GM06990 (cell line): ENCODE measurements at places on chromosomes 7 and 10.

DNA sequence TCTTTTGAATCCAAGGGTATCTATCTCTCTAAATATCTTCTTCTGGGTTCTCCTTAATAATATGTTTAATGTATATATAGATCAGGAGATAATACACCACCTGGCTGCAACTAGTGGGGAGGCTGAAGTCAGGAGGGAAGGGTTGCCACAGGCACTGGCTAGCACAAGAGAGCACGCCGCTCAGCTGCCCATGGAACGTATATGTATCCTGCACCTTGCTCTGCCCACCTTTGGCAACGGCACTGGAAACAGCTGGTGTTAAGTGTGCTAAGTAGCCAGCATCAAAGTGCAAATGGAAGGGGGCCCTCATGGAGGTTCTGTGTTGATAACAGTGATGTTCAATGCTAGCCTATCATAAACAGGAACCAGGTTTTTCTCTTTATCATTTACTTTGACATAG, 49.8 kb upstream of the FAM133B start:
- DNase-seq: no peak

DNA sequence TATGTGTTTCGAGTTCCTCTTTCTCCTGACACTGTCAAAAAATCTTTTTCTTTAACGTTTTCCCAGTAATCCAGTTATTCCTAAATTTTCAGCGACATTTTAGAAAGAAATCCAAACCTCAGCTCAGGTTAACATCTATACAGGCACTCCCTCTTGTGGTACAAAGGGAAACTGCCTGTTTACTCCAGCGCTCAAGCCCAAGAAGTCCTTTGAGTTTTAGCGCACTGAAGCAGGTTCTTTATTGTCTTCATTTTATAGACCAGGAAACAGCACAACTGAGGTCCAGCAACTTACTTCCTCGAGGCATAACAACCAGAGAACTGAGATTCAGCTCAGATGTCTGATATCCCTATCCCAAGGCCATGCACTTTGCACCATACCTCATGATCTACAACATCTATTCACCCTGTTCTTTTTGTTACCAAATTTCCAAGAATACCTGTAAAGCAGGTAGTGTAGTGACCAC, 287.2 kb upstream of the MKLN1 start:
- no peak for DNase-seq

DNA sequence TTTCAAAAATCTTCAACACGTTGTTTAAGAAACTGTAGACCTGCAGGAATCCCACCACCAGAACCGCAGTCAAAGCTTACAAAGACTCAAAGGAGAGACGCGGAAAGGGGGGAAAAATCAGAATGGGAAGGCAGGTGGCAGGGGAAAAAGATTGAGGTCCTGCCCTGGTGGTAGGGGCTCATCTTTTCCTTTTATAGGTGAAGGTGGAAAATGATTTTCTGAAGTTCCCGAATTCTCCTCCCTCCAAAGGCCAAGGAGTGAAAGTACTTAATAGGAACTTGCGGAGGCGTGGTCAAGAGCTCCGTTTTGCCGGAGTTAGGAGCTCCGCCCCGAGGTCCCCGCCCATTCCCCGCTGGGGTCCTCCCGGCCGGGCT, 724 bp downstream of the BBIP1 start:
- peak; percentile 26 for DNase-seq

DNA sequence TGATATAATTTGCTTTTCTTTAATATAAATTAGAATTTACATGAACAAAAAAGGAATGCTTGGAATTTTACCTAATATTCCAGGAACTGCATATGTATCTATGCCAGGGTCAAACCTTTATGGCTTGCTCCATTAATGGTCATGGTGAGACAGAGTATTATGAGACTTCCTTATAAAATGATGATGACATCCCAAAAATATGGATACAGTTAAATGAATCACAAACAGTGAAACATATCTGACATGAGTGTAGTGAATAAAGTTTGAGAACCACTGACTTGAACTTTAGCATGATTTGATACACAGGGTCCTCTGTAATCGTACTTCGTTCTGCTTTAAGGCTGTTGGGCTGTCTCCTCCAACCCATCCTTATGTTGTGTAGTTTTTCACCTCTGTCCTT, 51.8 kb downstream of the MARCHF5 start:
- no peak for DNase-seq

GRCh38 chr10:47076949-47077361, 165.7 kb downstream of the PTPN20 start:
- DNase-seq: no peak

GRCh38 chr7:24406789-24407299, 122.9 kb downstream of the NPY start:
- no peak for DNase-seq

- peak; percentile 81 for DNase-seq
Observed at GRCh38 chr7:137981668-137982067, 20.2 kb downstream of the CREB3L2 start.

DNA sequence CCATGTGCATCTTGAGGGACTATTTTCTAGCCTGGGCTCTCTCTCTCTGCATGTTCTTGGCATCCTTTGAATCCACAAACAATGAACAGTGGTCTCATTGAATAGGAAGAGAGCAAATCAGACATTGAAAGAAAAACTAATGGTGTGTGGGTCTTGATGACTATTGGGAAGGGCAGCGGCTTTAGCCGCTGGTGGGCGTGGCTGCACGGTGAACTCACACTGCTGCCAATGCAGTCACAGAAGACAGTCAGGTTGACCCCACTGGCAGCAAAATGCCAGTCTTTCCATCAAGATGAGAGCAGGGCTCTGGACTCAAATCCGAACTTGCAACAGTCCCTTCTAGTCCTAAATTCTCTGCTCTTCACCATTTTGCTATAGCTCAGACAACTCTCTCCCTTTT, 91.0 kb downstream of the ADARB2 start:
- no peak for DNase-seq

DNA sequence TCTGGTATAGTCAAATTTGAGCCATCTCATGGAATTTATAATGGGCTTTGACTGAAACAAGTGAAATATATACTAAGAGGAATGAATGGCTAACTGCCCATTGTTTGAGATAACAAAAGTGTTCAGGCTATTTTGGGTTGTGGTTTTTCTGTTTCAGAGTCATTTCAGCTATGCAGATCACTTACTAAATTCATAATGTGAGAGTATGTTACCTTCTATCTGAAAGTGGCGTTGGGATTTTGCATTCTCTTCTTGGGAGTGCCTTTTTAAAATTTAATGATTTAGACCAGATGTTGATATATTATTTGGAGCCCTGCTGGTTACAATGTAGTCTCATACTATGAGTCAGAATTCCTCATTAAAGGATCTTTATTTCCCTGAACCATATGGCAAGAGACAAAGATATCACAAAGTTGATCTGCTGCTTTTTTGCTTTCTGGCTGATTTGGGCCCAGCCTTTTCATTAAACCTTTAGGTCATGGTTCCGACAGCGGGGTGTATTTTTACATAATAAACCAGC, 10.4 kb downstream of the VCL start:
- DNase-seq: peak; percentile 44

DNA sequence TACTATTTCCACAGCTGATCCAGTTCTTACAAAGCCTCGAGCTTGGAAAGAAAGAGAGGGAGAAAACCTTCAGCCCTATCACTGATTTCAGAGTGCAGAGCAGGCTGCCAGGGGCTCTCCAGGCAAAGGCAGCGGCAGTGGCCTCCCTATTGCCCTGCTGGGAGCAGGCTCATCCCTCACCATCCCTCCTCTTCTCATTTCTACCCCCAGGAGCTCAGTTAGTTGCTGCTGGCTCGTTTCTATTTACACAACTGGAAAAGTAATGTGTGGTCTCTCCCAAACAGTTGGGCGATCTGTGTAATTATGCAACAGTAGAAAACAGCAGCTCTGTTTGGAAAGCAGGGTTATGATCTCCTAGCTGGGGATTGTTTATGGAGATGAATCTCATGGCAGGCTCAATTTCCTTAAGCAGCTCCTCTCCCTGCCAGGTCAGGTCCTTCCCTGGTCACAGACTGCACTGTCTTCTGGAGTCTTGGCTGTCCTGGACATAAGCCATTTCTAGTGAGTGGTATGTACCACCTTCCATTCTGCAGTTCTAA, 28.7 kb upstream of the TNS3 start:
- DNase-seq: no peak

DNA sequence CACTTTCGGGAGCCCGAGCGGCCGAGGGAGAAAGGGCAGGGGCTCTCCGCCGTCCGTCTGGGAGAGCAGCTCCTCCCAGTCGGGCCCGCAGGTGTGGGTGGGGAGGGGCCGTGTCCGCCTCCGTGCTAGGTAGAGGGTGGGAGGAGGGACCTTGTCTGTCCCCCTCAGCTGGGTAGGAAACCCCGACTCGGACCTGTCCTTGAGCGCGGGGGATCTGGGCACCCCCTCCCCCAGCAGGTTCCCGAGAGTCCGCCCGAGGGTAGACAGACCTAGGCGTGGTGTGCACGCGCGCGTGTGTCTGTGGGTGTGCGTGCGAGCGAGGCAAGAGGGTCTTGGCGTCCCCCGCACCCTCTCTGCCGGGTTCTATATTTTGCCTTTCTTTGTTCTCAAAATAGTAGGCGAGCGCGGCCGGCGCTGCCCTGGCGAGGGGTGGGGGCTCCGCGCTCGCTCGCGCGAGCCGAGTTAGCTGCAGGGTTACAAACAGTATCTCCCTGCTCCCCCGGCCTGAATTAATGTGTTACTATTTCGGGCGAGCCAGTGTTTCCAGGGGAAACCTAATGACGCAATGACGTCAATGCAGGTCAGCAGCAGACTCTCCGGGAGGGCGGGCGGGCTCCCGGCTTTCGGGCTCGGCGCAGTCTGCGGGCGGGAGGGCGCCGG, 73.9 kb upstream of the LEP start:
- DNase-seq: no peak

GRCh38 chr7:105830405-105831301, 45.7 kb downstream of the ATXN7L1 start:
- DNase-seq: no peak

DNA sequence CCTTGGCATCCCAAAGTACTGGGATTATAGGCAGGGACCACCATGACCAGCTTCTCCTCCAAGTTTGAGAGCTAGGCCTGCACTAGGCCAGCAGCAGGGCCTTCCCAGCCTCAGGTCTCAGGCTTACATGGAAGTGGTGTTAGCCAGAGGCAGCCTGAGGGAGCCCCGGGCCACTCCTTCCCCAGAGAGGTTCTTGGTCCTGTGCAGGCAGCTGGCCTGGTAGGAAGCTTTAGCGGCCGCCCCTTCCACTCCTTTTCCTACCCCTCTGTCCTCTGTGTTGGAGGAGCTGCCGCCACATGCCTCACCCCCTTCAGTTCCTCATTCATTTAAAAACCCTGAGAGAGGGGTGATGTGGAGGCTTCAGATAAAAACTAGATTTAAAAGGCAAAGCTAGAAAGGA, 40.3 kb downstream of the TSPAN15 start:
- DNase-seq: no peak

DNA sequence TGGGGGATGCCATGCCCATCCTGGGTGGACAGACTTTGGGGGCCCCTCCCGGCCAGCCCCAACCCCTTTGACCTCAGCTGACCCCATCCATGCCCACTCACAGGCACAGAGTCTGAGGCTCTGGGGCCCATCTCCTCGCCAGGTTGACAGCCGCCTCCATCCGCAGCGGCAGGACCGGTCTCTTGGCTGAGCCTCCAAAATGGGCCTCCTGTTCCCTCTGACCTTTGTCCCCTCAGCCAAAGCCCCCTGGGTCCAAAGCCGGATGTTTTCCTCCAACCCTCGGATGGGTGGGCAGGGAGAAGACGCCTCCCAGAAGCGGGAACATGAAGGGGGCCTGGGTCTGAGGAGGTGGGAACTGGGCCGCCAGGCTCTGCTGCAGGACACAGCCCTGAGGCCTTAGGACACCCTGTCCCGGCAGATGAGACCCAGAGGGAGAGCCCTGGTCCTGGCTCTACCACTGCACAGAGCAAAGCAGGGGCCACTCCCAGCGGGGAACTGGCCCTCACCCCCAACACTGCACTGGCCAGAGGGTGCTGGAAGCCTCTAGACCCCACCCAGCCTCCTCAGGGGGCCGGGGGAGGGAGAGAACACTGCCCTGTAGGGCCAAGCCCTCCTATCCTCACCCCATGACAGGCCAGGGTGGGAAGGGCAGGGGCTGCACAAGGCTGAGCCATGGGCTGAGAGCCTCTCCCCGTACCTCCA, 12.6 kb downstream of the PDGFA start:
- DNase-seq: no peak

GRCh38 chr10:35498693-35499092, 106.4 kb upstream of the GJD4 start:
- DNase-seq: no peak

DNA sequence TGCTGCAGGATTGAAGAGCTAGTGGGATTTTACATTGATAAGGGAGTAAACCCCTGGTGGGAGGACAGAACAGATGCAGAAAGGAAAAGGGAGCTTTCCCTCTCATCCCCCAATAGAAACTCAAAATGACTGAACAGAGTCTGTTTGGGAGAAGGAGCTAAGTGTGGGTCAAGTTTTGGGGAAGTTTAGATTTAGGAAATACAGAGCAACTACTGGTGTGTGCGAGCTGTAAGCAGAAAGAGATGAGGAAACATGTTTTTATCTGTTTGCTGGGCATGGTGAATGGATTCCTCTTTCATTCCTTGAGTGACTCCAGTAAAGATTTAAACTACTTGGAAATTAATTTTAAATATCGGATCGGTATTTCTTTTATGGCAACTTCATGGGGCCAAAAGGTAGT, 132.7 kb downstream of the AOAH start:
- no peak for DNase-seq

- no peak for DNase-seq
Observed at GRCh38 chr10:5532307-5532605, 7.5 kb downstream of the CALML3 start.

- no peak for DNase-seq
Observed at GRCh38 chr7:1669064-1669951, 769 bp upstream of the ELFN1 start.

GRCh38 chr10:131792809-131793208, 108.0 kb upstream of the PPP2R2D start:
- DNase-seq: no peak

GRCh38 chr10:3201796-3202195, 29.2 kb upstream of the PITRM1 start:
- no peak for DNase-seq

DNA sequence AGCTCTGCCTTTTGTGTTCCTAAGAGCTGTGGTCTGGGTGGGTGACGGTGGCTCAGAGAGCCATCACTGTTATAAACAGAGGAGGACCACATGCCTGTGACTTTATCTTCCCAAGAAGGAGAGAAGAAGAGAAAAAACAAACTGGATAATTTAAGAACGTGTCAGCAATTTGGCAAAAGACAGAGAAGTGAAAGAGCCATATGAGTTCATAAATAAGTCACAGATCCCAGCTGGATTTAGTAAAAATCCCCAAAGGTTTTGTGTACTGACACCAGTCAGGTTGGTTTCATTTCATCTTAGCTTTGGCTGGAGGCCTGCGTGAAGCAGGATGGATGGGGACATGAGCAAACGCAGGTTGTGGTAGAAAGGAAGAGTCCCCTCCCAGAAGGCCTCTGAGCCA, 120.7 kb downstream of the CXCL12 start:
- DNase-seq: peak; percentile 29
